ENCODE measurements at places on chromosomes 5 and 9. TPM values are rescaled to one million over a fixed set of nuclear protein-coding genes. Genes with fewer than 3 reads are reported as not detected.

Gene PCDHGC5
- total RNA-seq, result 10.9 TPM

Gene SEC24A
- 51.9 TPM for total RNA-seq

Gene KLHL3
- total RNA-seq, result 11.8 TPM

Gene RAPGEF1
- total RNA-seq, result 63.2 TPM

Data from astrocyte (in vitro differentiated cells and primary cell).